Activated CD8-positive, alpha-beta memory T cell treated with anti-CD3 and anti-CD28 coated beads for 36 hours (primary cell): ENCODE measurements at places on chromosomes 2 and 18. TPM values are rescaled to one million over a fixed set of nuclear protein-coding genes. Genes with fewer than 3 reads are reported as not detected.

Gene AQP4
- not detected for total RNA-seq

Gene REG3A
- total RNA-seq, result not detected

Gene SLC25A52
- total RNA-seq, result not detected

Gene TMEM131
- total RNA-seq, result 37.9 TPM

Gene PIEZO2
- total RNA-seq, result not detected

Gene SKOR2
- not detected for total RNA-seq

Gene CCL20
- 5.7 TPM for total RNA-seq

Gene DIS3L2
- 30.6 TPM for total RNA-seq

Gene ADD2
- total RNA-seq, result 2.8 TPM

Gene AKAIN1
- not detected for total RNA-seq

Gene CENPO
- 49.6 TPM for total RNA-seq

Gene UBXN4
- total RNA-seq, result 74.6 TPM

Gene CD8B2
- 4.2 TPM for total RNA-seq

Gene TMEM37
- total RNA-seq, result not detected

Gene WDPCP
- total RNA-seq, result 5.5 TPM

Gene POTEJ
- total RNA-seq, result not detected

Gene ALLC
- total RNA-seq, result not detected

Gene LONRF2
- 0.08 TPM for total RNA-seq

Gene HOXD13
- total RNA-seq, result not detected

Gene M1AP
- not detected for total RNA-seq

Gene DYNAP
- not detected for total RNA-seq

Gene OSBPL6
- 2.7 TPM for total RNA-seq

Gene UCN
- 1.0 TPM for total RNA-seq

Gene OTOS
- total RNA-seq, result not detected

Gene ACSL3
- total RNA-seq, result 46.2 TPM

Gene DOK6
- not detected for total RNA-seq

Gene MRPL30
- 30.5 TPM for total RNA-seq

Gene TUBA3E
- not detected for total RNA-seq

Gene CYP26B1
- not detected for total RNA-seq

Gene NEURL3
- 0.10 TPM for total RNA-seq

Gene NPPC
- 0.25 TPM for total RNA-seq

Gene ITGA6
- total RNA-seq, result 5.7 TPM

Gene SERPINB10
- not detected for total RNA-seq

Gene SFT2D3
- 3.5 TPM for total RNA-seq

Gene TGFA
- total RNA-seq, result 0.13 TPM

Gene CABLES1
- total RNA-seq, result 6.0 TPM
